ENCODE measurements at places on chromosomes 1 and 21.

GRCh38 chr1:5917591-5918274 is 74.5 kb downstream of the NPHP4 start:
- no peak overlapping the region for H3K4me3 ChIP-seq
- DNase-seq, result no peak
- no peaks in the 10 kb centered on the region for H3K27me3 ChIP-seq
- no peak overlapping the region for H3K27ac ChIP-seq
- H3K36me3 ChIP-seq, result peaks cover 4% of the 10 kb centered on the region
- H3K4me1 ChIP-seq, result peaks cover 4% of the 10 kb centered on the region

DNA sequence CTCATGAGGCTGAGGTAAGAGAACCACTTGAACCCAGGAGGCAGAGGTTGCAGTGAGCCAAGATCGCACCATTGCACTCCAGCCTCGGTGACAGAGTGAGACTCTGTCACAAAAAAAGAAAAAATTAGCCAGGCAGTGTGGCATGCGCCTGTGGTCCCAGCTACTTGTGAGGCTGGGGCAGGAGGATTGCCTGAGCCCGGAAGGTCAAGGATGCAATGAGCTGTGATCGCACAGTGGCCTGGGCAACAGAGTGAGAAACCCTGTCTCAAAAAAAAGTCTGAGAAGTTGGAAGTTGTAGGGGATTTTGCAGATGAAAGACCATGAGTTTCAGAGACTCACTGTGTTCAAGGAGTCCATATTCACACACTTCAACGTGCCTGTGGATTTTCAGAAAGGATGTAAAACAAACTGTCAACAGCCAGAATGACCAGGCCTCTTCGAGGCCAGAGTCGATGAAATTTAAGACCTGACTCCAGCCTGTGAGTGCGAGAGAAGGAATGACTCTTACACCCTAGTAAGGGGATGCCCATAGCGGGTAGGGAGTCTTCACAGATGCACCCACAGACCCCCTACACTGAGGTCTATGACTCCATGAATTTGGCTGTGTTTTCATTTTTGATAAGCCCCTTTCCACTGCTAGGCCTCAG is 2.2 kb downstream of the S100A13 start:
- no peaks in the 10 kb centered on the region for H3K27me3 ChIP-seq
- DNase-seq, result no peak
- H3K4me3 ChIP-seq, result no peak overlapping the region
- H3K27ac ChIP-seq, result no peak overlapping the region
- no peaks in the 10 kb centered on the region for H3K36me3 ChIP-seq

GRCh38 chr1:235018161-235018560 is 110.5 kb downstream of the TOMM20 start:
- peaks cover 2% of the 10 kb centered on the region for H3K4me1 ChIP-seq
- H3K27me3 ChIP-seq, result no peaks in the 10 kb centered on the region
- H3K27ac ChIP-seq, result no peak overlapping the region
- DNase-seq, result no peak

DNA sequence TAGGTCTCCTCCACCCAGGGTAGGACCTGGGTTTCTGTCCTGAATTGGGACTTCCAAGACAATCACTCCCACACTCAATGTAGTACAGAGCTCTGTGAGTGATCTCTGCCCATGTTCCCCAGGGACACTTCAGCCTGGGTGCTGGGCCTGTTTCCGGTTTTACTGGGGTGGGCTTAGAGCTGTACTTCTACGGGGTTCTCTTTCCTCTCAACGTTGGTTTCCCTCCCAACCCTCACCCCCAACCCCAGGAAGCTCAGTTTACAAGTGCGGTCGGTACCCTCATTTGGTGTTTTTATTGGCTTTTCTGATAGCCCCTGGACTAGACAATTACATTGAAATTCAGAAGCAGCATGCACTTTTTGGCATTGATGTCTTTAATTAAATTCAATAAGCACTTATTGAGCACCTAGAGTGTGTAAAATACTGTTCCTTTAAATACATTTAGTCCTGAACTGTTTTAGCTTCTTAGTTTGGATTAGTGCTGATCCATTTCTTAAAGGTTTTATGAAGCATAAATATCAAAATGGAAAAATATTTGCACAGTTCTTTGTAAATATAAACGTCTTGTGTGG is 542 bp upstream of the XPR1 start:
- no peak overlapping the region for H3K4me3 ChIP-seq
- no peaks in the 10 kb centered on the region for H3K36me3 ChIP-seq
- no peak for DNase-seq
- no peaks in the 10 kb centered on the region for H3K27me3 ChIP-seq

GRCh38 chr1:72636631-72637030 is 354.3 kb upstream of the NEGR1 start:
- H3K4me1 ChIP-seq, result no peaks in the 10 kb centered on the region
- H3K27me3 ChIP-seq, result no peaks in the 10 kb centered on the region
- no peak for DNase-seq
- H3K4me3 ChIP-seq, result no peak overlapping the region
- no peaks in the 10 kb centered on the region for H3K36me3 ChIP-seq

DNA sequence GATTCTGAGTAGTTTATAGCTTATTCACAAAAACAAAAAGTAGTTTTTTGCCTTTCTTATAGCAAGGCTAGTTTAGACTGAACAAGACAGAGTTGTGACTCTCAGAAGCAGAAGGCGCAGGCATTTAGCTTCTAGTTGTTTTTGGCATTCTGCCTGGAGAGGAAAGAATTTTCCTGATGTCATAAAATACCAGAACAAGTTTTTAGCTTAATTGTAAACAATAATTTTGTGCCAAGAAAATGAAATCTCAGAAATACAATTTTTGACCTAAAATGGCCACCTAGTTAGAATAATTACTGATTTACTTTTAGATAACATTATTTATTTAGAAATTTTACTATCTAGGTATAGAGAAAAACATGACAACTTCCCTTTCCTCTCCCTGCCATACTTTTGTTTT is 1.0 kb downstream of the DNAJB4 start:
- peak overlapping the region; percentile 89 for H3K27ac ChIP-seq
- peak overlapping the region; percentile 73 for H3K4me3 ChIP-seq
- no peaks in the 10 kb centered on the region for H3K36me3 ChIP-seq
- H3K4me1 ChIP-seq, result peaks cover 54% of the 10 kb centered on the region
- H3K27me3 ChIP-seq, result no peaks in the 10 kb centered on the region

DNA sequence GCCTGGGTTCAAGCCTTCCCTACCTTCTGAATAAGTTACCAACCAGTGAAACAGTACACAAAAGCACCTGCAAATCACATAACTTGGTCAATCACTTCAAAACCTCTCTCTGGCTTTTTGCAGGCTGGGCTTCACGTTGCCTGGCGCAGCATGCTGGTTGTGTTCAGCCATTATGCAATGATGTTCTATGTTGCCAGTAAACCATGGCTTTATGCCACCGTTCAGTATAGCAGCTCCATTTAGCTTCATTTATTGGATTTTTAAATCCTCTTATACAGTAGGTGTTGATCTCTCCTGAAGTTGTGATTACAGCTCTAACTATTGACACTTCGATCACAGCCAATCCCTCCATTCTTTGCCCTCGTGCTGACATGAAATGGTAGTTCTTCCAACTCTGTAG is 233.6 kb upstream of the PTBP2 start:
- H3K27me3 ChIP-seq, result no peaks in the 10 kb centered on the region
- no peak overlapping the region for H3K4me3 ChIP-seq
- DNase-seq, result no peak
- H3K27ac ChIP-seq, result no peak overlapping the region
- H3K4me1 ChIP-seq, result no peaks in the 10 kb centered on the region

DNA sequence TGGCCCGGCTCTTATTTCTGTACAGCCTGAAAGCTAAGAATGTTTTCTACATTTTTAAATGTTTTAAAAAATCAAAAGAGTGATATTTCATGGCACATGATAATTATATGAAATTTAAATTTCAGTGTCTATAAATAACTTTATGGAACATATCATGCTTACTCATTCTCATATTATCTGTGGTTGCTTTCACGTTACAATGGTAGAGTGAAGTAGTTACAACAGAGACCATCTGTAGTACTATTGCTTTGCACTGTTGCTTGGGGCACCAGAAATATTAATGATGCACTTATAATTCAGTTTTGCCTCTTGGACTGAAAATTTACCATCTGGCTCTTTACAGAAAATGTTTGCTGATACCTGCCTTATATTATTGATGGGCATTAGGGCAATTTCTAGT is 481.6 kb downstream of the PLPP3 start:
- no peaks in the 10 kb centered on the region for H3K27me3 ChIP-seq
- H3K36me3 ChIP-seq, result no peaks in the 10 kb centered on the region
- no peaks in the 10 kb centered on the region for H3K4me1 ChIP-seq
- H3K27ac ChIP-seq, result no peak overlapping the region
- no peak for DNase-seq

GRCh38 chr21:30207252-30207579 is 8.7 kb downstream of the CLDN8 start:
- H3K27me3 ChIP-seq, result no peaks in the 10 kb centered on the region
- no peak overlapping the region for H3K27ac ChIP-seq
- H3K36me3 ChIP-seq, result no peaks in the 10 kb centered on the region
- DNase-seq, result no peak
- no peaks in the 10 kb centered on the region for H3K4me1 ChIP-seq
- H3K4me3 ChIP-seq, result no peak overlapping the region

DNA sequence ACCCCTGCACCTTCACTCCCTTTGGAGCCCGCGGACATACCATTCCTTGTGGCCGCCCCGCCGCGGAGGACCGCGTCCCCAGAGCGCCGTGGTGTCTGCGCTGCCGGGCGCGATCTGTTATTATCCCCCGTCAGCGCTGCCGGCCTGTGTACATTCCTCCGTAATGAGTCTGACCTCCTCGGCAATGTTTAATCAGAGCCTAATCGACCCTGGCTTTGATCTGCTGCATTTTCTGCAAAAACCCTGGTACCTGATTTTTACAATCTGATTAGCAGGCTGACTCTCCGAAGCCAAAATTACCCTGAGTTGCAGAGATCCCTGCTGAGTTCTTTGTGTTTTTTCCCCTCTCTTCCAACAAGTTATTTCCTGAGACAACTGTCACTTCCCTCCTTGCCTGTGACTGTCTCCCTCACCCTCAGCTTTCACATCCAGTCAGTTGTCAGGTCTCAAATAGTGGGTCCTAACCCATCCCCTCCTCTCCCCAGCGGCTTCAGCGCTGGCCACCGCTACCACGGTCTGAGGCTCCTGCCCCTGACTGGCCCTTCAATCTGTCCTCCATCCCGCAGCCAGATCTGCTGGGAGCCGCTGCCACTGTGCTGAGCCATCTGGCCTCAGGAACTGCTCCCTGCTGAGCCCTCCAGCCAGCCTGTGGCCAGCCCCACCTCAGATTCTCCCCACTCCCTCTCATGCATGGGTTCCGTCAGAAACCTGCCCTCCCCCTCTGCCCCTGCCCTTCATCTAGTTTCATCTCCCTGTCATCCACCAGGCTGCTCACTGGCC is 53.5 kb downstream of the GLIS1 start:
- no peak overlapping the region for H3K27ac ChIP-seq
- peaks cover 7% of the 10 kb centered on the region for H3K27me3 ChIP-seq
- no peak for DNase-seq
- no peak overlapping the region for H3K4me3 ChIP-seq
- H3K4me1 ChIP-seq, result no peaks in the 10 kb centered on the region

DNA sequence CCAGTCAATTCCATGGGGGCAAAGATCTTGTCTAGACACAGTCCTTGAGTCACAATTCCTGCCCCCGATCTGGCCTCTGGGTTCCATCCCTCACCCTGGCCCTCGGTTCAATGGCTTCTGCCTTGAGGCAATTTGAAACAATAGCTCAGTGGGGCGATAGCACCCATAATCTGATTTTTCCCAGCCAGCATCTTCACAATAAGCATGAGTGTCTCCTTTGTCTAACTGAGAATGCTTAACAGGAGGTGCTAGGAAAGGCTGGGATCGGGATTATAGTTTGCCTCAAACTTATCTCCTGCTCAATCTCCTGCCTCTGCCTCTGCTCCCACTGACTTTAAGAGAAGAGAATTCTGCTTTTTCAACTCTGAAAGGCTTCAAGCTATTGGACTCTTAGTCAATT is 293.9 kb upstream of the PROX1 start:
- H3K27me3 ChIP-seq, result no peaks in the 10 kb centered on the region
- H3K4me3 ChIP-seq, result no peak overlapping the region
- no peaks in the 10 kb centered on the region for H3K4me1 ChIP-seq
- H3K27ac ChIP-seq, result no peak overlapping the region

DNA sequence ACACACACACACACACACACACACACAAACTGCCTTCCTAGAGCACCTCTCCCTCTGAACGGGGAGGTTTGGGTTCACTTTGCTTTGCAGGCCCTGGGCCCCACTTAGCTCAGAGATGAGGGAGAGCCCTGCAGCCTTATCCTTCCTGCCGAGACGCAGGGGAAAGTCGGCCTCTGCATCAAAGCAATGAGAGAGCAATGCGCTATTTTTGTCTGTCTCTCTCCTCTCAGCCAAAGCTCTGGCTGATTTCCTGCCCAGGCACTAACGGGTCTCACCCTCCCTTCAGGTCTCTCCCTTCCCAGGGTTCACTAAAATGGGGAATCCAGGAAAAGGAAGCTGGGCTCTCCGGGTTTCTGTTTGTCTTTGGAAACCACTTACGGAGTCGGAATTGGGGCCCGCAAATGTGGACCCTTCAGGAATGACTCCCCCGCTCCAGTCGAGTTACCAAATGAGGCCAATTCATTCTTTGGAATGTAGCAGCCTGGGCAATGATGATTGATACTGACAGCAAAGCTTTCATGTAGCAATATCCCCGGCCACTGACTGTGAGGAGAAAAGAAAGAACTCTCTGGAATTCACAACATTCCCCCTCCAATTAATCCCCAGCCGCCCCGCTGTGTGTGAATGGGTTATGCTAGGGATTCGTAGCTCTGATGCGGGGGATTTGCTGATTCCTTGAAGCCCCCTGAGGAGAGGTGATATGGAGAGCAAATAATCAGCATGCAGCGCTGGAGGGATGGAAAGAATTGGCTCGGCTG is 61.5 kb upstream of the WLS start:
- peaks cover 16% of the 10 kb centered on the region for H3K4me1 ChIP-seq
- no peaks in the 10 kb centered on the region for H3K36me3 ChIP-seq
- no peak overlapping the region for H3K4me3 ChIP-seq

DNA sequence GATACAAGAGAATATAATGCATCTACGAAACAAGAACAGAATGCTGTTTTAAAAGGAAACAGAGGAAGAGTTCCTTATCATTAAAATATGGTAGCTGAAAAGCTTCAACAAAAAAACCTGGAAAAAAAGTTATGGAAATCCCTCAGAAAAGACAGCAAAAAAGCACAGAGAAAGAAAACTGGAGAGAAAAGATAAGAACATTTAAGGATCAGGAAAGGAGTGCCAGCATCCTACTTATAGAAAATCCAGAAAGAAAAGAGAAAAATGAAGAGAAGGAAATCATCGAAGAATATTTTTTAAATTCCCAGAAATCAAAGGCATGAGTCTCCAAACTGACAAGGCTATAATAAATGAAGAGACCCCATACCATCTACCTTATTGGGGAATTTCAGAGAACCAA is 29.8 kb downstream of the SUSD4 start:
- no peaks in the 10 kb centered on the region for H3K4me1 ChIP-seq
- H3K4me3 ChIP-seq, result no peak overlapping the region
- no peaks in the 10 kb centered on the region for H3K27me3 ChIP-seq
- DNase-seq, result no peak

DNA sequence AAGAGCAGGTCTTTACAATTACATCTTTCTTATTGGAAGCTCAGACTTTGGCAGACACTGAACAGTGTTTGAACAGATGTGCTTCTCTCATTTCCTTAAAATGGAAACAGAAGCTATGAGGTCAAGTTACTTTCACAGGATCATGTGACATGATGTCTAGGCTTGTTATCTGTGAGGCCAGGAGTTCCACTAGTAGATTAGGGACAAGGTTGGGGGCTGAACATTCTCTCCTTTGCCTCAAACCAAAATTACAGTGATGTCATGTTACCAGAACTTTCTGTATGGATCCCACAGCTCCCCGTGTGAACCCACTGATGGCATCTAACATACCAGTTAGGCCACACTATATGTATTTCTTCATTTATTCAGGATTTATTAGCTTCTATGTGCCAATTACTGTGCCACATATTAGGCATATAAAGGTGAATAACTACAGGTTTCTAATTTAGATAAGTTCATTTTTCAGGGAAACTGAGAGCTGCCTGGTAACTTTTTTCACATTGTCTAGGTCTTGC is 6.0 kb downstream of the DYNLT5 start:
- no peak for DNase-seq
- H3K27ac ChIP-seq, result peak overlapping the region; percentile 53
- H3K36me3 ChIP-seq, result no peaks in the 10 kb centered on the region
- no peak overlapping the region for H3K4me3 ChIP-seq
